Stimulated activated CD4-positive, alpha-beta T cell treated with anti-CD3 and anti-CD28 coated beads, Interleukin-4, amount 100 ng/mL, for 1 hour (primary cell): ENCODE measurements at places on chromosomes 7 and 10.

DNA sequence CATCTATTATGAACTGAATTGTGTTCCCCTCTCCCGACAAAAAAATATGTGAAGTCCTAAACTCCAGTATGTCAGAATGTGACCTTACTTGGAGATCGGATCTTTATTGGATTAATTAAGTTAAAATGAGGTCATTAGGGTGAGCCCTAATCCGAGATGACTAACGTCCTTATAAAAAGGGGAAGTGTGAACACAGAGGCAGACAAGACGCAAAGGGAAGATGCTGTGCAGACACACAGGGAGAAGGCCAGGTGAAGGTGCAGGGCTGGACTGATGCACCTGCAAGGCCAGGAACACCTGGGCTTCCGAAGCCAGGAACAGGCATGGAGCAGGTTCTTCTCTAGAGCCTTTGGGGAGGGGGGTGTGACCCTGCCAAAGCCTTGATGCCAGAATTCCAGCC lies 187.8 kb downstream of the PARD3 start:
- no peak for DNase-seq

DNA sequence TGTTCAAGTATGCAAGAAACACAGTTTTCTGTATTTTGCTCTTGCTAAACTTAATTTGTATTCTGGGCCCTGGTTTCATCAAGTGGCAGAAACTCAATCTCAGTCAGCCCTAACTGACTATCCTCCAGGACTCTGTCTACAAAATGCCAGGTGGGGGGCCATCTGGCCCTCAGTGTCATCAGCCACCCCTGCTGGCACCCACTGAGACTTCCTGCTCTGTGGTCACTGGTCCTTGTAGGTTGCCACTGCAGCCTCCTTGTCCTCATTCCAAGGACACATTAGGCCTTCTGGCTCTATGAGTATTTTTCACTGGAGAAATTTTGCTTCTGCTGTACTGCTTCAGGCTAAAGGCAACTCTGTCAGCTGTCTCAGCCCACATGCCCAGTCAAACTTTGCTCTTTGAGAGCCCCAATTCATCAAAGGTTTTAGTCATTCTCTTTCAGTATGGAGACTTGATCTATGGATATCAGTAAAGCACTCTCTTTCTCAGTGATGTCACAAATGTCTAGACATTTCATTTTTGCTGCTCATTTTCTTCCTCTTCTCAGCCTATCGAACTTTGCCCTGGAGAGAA lies 163.6 kb downstream of the KCND2 start:
- DNase-seq: no peak

- no peak for DNase-seq
These were observed 402.3 kb downstream of the DNAJB9 start for GRCh38 chr7:108972004-108972403.

GRCh38 chr10:132407846-132408278 lies 10.9 kb downstream of the PWWP2B start:
- DNase-seq: no peak

DNA sequence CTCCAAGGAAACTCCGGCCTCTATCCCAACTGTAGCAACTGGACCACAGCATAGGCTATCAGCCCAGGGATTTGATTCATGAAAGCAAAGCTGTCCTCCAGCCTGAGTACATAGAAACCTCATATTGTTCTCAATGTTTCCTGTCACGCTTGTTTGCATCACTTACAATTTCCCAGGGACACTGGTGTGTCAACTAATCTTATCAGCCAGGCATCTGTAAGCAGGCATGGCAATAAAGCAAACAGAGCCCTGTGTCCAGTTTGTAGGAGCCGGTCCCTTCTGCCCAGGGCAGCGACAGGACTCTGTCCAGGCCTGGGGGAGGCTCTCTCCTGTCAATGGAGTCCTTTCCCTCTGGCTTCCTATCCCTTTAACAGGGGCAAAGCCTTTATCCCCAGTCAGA lies 23.0 kb upstream of the CDHR3 start:
- no peak for DNase-seq

DNA sequence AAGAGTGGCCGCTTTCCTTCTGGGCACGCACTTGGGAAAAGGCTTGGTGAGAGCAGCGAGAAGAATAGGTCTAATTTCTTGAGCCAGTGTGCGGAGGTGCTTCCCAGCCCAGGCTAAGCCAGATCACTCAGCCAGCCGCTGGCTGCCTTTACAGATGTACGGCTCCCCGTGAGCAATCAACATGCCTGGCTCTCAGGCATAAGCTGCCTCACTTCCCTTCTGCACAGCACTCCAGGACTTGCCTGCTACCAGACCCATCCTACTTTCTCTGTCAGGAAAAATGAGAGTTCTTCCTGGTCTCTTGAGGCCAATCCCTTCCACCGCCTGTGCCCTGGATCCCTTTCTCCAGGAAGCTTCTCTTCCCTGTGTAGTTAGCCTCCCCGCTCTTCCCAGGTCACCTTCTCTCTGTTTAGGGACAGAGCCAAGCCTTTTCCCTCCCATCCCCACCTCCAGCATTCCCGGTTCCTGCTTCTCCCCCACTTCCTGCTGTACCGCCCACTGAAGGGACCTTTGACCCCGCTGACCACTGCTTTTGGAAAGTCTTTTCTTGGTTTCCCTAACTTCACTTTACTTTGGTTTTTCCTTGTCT lies 1.1 kb upstream of the ACTR3C start:
- DNase-seq: no peak

GRCh38 chr10:5274795-5275194 lies 78.2 kb downstream of the AKR1C4 start:
- no peak for DNase-seq

DNA sequence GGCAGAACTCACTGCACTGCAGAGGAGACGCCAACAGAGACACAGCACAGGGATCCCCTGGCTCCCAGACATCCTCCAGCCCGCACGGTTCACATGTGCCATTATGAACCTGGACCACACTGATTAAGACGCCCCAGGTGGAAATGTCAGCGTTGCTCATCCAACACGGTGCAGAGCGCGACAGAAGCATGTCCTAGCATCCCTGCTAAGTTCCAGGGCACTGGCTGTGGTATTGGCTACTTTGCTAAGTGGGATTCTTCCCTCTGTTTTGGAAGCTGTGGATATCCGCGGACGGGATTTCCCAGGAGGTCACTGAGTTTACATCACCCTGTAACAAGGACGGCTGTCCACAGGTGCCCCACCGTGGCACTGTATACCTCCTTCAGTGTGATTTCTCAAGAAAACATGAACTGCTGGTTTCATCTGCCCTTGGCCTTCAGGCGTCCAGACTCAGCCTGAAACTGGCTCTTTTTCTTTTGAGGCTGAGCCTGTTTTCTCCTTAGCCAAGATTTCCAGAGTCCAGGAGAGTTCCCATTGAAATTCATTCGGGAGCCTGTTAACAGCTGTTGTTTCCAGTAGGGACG lies 324.0 kb downstream of the WDR37 start:
- no peak for DNase-seq

DNA sequence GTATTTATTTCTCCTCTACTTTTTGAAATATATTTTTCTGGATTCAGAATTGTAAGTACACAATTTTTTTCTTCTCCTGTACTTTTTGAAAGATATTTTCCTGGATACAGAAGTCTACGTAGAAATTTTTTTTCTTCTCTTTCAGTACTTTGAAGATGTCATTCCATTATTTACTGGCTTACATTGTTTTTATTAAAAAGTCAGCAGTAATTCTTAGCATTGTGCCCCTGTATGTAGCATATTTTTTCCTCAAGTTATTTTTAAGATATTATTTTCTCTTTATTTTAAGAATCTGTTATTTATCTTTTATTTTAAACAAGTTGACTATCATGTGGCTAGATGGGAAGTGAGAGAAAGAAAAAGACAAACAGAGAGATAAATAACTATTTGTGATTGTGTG lies 119.0 kb upstream of the NPSR1 start:
- DNase-seq: no peak

- no peak for DNase-seq
These were observed 193.1 kb downstream of the ADARB2 start for GRCh38 chr10:1544209-1544673.

DNA sequence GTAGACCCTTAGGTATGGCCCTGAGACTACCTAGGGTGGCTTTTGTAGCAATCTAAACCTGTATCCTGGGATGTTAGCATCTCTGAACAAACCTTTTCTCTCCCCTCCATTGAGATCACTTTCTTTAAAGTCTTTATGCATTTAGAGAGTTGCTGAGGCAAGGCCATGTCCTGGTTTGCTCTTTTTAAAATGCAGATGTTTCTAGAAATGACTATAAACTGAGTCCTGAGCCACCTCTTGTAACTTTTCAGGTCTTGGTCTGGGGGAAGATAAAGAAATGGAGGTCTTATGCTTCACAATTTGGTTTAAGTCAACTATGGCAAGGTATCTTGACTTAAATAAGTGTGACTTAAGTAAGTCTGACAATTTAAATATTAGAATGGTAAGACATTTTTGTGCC lies 78.0 kb downstream of the AUTS2 start:
- no peak for DNase-seq

GRCh38 chr7:128550920-128551319 lies 74.4 kb downstream of the METTL2B start:
- DNase-seq: no peak

GRCh38 chr10:22851865-22852239 lies 76.0 kb upstream of the ARMC3 start:
- DNase-seq: no peak

GRCh38 chr7:159148430-159149395 lies 4.0 kb upstream of the VIPR2 start:
- no peak for DNase-seq

- no peak for DNase-seq
These were observed 212.1 kb downstream of the MLLT10 start for GRCh38 chr10:21746118-21746517.

DNA sequence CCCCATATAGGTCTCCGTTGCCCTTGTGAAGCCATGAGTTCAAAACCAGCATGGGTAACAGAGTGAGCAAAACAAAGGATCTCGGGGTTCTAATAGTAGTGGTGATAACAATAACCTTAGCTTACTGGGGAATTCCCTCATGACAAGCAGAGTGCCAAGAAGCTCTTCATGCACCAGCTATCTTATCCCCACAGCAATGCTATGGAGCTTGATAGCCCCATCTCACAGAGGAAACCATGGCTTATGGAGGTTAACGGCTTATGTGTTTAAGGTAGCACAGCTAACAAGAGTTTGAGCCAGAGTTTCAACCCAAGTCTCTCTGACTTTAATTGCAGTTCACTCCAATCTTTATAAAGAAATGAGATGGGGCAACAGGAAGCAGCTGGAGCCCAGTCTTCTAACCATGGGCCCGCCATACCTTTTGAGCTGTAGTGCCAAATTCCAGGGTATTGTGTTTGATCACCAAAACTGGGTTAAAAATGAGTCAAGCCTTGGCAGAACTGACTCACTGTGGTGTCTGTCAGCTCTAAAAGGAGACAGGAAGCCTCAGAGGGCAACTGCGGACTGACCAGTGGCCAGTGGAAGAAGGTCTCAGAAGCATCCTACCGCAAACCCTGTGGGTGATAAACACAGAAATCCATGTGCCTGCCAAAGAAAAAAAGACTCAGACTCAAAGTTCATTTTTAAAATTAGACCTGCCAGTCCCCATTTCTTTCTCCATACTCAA lies 16.5 kb upstream of the PLAU start:
- DNase-seq: no peak

GRCh38 chr7:83870515-83870914 lies 221.6 kb upstream of the SEMA3E start:
- no peak for DNase-seq

DNA sequence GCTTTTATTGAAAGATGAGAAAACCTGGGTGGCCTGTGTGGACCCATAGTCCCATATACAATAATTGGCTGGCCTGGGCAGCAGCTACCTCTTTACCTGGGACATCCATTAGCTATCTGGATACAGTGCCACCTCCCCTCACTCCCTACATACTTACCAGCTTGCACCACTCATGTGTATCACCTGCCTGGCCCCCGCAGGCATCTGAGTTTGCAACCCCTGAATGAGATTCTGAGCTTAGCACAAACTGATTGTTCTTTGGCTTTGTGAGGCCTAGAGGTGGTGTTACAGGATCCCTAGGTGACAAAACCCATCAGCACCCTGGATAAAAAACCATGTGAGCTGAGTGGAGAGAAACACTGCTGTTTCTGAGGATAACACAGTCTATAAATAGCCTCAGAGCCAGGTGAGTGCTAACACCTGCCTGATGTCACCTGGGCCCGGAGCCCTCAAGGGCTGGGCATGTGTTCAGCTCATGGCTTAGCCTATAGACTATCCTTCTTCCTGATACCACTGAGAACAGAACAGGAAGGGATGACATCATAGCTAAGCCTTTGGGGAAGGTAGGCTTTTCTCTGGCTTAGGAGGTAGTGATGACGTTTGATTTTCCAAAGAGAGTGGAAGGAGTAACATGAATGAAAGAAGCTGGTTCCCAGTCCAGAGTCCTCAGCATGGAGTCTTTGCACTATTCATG lies 2.6 kb upstream of the PPIF start:
- no peak for DNase-seq

GRCh38 chr10:6711408-6711841 lies 131.3 kb upstream of the PRKCQ start:
- DNase-seq: no peak

GRCh38 chr10:121942749-121943416 lies 15.1 kb upstream of the ATE1 start:
- DNase-seq: no peak

- DNase-seq: no peak
These were observed 219.5 kb downstream of the CUX1 start for GRCh38 chr7:102036958-102037357.

DNA sequence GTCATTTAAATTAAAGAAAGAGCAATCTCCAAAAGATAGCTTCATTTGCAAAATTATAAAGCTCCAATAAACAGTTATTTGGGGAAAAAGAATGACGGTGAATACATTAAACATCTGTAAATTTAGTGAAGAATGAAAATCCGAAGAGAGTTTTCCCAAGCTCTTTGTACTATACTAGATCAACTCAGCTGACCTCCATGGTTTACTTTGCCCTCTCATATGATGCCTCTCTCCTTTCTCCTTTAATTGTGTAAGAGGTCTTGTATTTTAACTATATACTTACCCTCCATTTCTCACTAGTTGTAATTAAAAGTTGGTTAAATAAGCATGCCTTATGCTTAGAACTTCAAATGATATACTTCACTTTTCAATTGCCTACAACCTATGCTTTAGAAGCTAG lies 125.8 kb downstream of the CACNA2D1 start:
- DNase-seq: no peak

- DNase-seq: no peak
These were observed 236.8 kb upstream of the AOAH start for GRCh38 chr7:36961097-36961496.

- no peak for DNase-seq
These were observed 591.1 kb downstream of the PTPRN2 start for GRCh38 chr7:157996359-157997079.

- no peak for DNase-seq
These were observed 216.5 kb upstream of the TMEM196 start for GRCh38 chr7:19989906-19990305.

GRCh38 chr10:28769091-28769604 lies 91.8 kb downstream of the BAMBI start:
- DNase-seq: no peak
